ENCODE measurements at places on chromosomes 7 and 10. TPM values are rescaled to one million over a fixed set of nuclear protein-coding genes. Genes with fewer than 3 reads are reported as not detected.

DNA sequence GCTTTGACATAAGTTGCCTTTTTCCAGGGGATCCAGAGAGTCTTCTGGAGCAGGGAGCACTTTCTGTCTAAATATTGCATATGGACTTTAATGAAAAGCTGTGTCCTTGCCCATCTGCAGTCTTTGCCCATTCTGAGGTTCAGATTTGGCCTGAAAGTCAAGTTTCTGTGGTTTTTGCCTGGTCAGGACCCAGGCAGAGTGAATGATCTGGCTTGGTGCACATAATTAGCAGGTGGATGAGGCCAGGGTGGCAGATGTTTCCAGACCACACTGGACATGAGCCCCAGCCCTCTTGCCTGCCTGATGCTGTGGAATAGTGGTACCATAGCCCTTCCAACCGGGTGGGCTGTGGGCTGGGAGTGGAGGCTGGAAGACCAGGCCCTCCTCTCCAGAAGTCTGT lies 11.0 kb downstream of the HECW1 start:
- DNase-seq: no peak
- H3K4me3 ChIP-seq: no peak overlapping the region
- peaks cover 12% of the 10 kb centered on the region for H3K27me3 ChIP-seq
- H3K4me1 ChIP-seq: no peaks in the 10 kb centered on the region
- no peak overlapping the region for H3K27ac ChIP-seq

DNA sequence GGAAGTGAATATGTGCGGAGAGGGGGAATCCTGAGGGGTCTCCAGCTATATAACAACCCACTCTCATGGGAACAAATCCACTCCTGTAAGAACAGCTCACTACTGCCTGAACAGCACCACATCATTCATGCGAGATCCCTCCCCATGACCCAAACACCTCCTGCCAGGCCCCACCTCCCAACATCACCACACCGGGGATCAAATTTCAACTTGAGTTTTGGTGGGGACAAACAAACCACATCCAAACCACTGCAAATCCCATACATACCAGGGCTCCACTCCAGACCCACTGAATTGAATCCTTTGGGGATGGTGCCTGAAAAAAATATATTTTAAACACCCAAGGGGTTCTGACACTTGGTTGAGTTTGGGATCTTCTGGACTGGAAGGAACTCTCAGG lies 181.5 kb upstream of the PLXNA4 start:
- H3K27me3 ChIP-seq: peaks cover 6% of the 10 kb centered on the region
- no peak for DNase-seq
- H3K4me3 ChIP-seq: no peak overlapping the region
- no peaks in the 10 kb centered on the region for H3K36me3 ChIP-seq
- no peaks in the 10 kb centered on the region for H3K4me1 ChIP-seq

Gene FGF8
- not detected for polyA plus RNA-seq

Gene OR6B1
- not detected for polyA plus RNA-seq

- H3K27ac ChIP-seq: no peak overlapping the region
- no peak for DNase-seq
- no peak overlapping the region for H3K4me3 ChIP-seq
- no peaks in the 10 kb centered on the region for H3K27me3 ChIP-seq
- H3K36me3 ChIP-seq: no peaks in the 10 kb centered on the region
- no peaks in the 10 kb centered on the region for H3K4me1 ChIP-seq
These were observed 270.3 kb upstream of the AOAH start for GRCh38 chr7:36994456-36995112.

Gene PIK3AP1
- 5.7 TPM for polyA plus RNA-seq

- peaks cover 2% of the 10 kb centered on the region for H3K4me1 ChIP-seq
- H3K27me3 ChIP-seq: no peaks in the 10 kb centered on the region
- DNase-seq: no peak
- no peaks in the 10 kb centered on the region for H3K36me3 ChIP-seq
- H3K27ac ChIP-seq: no peak within 1 kb of the TSS
- no peak within 1 kb of the TSS for H3K4me3 ChIP-seq
These were observed at the start of gene OPALIN for GRCh38 chr10:96358851-96359540. TSS of gene OPALIN (minus strand) at chr10:96359002. CDS start at chr10:96358896, 106 bp downstream.

DNA sequence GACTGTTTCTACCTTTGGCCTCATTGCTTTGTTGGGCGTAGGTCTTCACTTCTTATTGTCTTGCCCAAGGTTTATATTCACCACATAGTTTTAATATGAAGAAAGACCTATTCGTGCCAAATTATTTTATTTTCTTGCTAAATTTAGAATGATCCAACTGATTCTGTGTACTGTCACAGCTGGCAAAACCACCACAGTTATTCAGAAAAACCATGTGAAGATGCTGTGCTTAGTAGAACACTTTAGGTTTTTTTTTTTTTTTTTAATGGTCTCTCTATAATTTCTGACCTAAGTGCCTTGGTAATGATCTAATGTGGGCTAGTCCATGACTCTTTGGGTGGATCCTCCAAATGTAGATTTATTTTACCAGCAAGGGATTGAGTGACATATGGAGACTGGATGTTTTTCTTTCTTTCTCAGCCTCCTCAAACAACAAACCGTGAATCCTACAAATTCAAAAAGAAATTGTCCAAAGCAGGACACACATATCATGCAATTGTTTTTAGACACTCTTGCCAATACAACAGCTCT lies 243.8 kb downstream of the DYNC1I1 start:
- no peak overlapping the region for H3K27ac ChIP-seq
- no peaks in the 10 kb centered on the region for H3K36me3 ChIP-seq
- no peaks in the 10 kb centered on the region for H3K27me3 ChIP-seq
- no peaks in the 10 kb centered on the region for H3K4me1 ChIP-seq

Gene OPALIN
- polyA plus RNA-seq: not detected

Gene MINDY4
- polyA plus RNA-seq: 12.3 TPM

Gene CALML5
- not detected for polyA plus RNA-seq

- H3K4me1 ChIP-seq: peaks cover 14% of the 10 kb centered on the region
- H3K27ac ChIP-seq: no peak overlapping the region
- no peaks in the 10 kb centered on the region for H3K36me3 ChIP-seq
- no peaks in the 10 kb centered on the region for H3K27me3 ChIP-seq
These were observed 81.9 kb upstream of the C1GALT1 start for GRCh38 chr7:7100432-7100849.
